ENCODE measurements at places on chromosomes 7 and 10.

DNA sequence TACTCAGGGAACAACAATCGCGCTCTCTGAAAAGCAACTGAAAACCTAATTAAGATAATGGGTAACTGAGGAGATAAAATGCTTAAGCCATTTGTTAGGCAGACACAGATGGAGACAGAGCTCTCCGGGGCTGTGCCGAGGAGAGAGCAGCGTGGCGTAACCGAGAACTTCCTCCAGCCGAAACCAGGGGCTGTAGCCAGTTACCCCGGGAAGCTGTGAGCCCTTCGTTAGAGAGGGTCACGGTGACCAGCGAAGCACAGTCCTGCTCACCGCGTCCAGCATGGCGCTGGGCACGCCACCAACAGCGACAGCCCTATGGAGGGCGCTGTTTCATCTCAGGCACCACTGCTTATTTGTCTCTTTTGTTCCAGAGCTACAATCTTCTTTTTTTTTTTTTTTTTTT is 16.1 kb downstream of the PAPOLB start:
- no peak for DNase-seq

DNA sequence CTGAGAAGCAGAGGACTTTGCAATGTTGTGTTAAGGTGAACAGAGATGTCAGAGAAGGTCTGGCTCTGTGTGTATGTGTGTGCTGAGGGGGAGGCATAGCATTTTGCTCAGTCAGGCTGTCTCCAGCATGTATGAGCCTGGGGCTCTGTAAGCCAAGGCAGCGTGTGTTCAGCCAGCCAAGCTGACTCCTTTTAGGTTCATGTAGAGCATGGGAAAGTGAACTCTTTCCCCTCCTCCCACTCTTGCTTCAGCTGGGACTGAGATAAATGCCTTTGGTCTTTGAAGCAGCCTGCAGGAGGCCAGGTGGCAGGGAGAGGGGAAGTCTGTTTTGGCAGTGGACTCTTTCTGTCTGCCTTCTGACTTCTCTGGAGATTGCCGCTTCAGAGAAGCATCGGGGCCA is 3.8 kb downstream of the SFXN2 start:
- DNase-seq: no peak

GRCh38 chr7:141754939-141755338 is 9.0 kb upstream of the TAS2R3 start:
- DNase-seq: no peak

GRCh38 chr10:75230600-75231038 is 5.1 kb downstream of the COMTD1 start:
- peak; percentile 92 for DNase-seq

Measured in activated T-cell treated with anti-CD3 and anti-CD28 coated beads for 1 hour (primary cell).